Glomerular endothelial cell (primary cell): ENCODE measurements at places on chromosomes 3 and 15.

- no peak for DNase-seq
These were observed 832 bp upstream of the CACNA1D start for GRCh38 chr3:53493595-53493962.

DNA sequence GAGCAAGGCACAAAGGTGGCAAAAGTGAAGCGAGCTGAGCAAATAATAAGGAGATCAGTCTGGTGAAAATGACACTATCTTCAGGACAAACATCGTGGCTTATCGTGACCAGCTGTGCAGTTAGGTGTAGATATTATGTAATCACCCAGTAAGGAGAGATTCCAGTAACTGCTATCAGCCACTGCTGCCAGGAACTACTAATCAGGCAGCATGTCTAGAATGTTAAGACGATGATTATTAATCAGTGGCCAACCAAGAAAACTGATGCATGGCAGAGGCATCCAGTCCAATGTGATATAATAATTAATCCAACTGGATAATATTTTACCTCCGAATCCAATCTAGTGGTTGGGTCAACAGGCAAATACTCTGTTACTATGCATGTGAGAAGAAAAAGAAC lies 252.7 kb upstream of the ZPLD1 start:
- no peak for DNase-seq

- no peak for DNase-seq
These were observed 20.8 kb downstream of the LYSMD4 start for GRCh38 chr15:99712415-99712814.

GRCh38 chr3:33758864-33759263 lies 39.6 kb upstream of the PDCD6IP start:
- no peak for DNase-seq

- DNase-seq = no peak
These were observed 5.9 kb downstream of the ATOSA start for GRCh38 chr15:52673312-52673711.

DNA sequence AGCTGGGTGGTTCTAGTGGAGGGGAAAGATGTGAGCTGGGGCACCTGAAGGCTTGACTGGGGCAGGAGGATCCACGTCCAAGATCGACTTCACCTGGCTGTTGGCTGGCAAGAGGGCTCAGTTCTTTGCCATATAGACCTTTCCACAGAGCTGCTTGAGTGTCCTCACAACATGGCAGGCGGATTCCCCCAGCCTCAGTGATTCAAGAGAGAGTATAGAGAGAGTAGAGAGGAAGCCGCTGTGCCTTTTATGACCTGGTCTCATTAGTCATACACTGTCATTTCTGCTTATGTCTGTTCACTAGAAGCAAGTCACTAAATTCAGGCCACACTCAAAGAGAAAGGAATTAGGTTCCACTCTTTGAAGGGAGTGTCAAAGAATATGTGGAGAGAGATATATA lies 101.6 kb downstream of the APBA2 start:
- no peak for DNase-seq

DNA sequence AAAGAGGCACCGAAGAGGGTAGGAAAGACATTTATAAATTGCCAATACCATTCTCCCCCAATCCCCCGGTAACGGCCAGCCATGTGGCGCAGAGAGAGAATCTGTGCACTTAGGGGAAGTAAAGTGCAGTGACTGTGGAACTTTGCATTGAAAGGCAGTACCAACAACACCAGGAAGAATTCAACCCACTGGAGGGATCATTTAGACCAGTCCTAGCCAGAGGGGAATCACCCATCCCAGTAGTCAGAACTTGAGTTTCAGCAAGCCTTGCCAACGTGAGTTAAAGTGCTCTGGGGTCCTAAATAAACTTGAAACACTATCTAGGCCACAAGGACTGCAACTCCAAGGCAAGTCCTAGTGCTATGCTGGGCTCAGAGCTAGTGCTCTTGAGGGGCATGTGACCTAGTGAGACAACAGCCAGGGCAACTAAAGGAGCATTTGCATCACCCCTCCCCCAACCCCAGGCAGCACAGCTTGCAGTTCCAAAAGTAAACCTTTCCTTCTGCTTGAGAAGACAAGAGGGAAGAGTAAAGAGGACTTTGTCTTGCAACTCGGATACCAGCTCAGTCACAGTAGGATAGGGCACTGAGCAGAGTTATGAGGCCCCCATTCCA lies 15.0 kb downstream of the CEP70 start:
- no peak for DNase-seq

DNA sequence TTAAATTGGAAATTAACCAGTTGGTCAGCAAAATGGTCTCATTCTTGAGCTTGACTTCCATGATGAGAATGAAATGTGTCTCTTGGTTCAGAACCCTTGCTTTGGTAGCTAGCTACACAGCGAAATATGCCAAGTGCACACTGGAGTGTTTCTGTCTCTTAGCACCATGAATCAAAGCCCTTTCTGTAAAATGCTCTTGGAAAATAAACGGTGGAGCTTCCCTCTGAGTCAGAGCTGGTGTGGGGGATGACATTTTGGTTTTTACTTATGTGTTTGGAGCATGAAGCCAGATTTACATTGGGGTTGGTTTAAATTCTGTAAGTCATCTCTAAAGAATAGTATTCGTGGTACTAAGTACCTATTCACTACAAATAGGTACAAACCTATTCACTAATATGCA lies 85.1 kb upstream of the NANOGP8 start:
- no peak for DNase-seq

GRCh38 chr15:59372352-59373211 lies at the start of gene MYO1E:
MYO1E (minus strand) TSS chr15:59372871; CDS start chr15:59372500, 371 bp downstream.
- peak; percentile 94 for DNase-seq

- DNase-seq = no peak
These were observed 284.6 kb upstream of the RARB start for GRCh38 chr3:25143356-25144025.

- DNase-seq = no peak
These were observed 86.7 kb downstream of the PEAK1 start for GRCh38 chr15:77333166-77333565.

GRCh38 chr3:27639271-27639670 lies 82.9 kb downstream of the EOMES start:
- DNase-seq = no peak

GRCh38 chr15:62482785-62483429 lies 317.8 kb upstream of the C2CD4B start:
- no peak for DNase-seq

- no peak for DNase-seq
These were observed 31.3 kb downstream of the SHQ1 start for GRCh38 chr3:72816862-72817355.

DNA sequence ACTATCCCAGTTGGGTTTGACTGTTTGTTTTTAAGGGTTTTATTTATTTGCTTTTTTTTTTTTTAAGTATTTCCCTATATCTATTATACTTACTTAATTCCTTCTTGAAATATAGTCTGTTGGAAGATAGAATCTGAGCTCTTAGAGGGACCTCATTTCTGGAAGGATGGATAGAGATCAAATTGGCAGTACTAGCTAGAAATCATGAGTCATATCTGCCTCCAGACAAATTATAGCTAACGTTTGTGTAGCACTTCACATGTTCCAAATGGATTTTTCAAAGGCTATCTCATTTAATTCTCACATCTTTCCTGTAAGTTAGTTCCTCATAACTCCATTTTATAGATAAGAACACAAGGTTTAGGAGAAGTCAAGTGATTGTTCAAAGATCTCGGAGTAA lies 384.7 kb downstream of the ZIC1 start:
- no peak for DNase-seq

- no peak for DNase-seq
These were observed 135.3 kb downstream of the PCCB start for GRCh38 chr3:136385457-136385856.

DNA sequence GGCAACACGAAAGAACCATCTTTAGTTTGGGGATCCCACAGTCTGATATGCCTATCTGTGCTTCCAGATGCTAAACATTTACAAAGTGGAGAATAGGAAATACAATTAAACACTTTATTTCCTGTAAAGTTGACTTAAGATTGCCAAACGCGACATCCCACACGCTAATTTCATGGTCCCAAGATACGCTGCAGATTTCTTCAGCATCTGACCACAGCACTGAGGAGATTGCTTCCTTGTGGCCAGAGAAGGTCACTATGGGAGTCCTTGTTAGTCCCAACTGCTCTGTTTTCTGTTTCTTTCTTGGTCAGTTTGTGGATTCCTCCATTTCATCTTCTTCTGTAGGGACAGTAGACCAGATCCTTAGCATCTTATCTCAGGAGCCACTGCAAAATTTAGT lies 43.3 kb downstream of the ASB7 start:
- DNase-seq = no peak

- DNase-seq = no peak
These were observed 18.8 kb downstream of the SCAP start for GRCh38 chr3:47456984-47457383.

- peak; percentile 10 for DNase-seq
These were observed 167.0 kb upstream of the ANKRD28 start for GRCh38 chr3:15964605-15965442.

- DNase-seq = no peak
These were observed 37.0 kb upstream of the SCN10A start for GRCh38 chr3:38853011-38853410.
